ENCODE measurements at places on chromosomes 1 and 21. TPM values are rescaled to one million over a fixed set of nuclear protein-coding genes. Genes with fewer than 3 reads are reported as not detected.

DNA sequence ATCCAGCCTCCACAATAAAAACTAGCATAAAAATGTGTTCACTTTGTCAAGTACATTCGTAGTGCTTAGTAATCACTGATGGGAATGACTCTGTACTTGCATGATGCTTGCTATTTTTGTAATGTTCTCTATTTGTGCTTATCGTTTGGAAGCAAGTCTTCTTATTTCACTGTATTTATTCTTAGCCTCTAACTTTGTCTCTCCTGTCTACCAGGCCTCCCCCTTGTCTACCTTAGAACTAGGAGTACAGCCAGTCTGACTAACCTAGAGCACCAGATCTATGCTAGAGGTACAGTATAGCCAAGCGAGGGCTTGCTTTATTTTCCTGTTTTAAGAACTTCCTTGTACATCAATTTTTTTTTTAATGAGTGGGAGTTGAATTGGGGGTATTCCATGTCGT, 108.2 kb downstream of the VPS13D start:
- no peak for DNase-seq

DNA sequence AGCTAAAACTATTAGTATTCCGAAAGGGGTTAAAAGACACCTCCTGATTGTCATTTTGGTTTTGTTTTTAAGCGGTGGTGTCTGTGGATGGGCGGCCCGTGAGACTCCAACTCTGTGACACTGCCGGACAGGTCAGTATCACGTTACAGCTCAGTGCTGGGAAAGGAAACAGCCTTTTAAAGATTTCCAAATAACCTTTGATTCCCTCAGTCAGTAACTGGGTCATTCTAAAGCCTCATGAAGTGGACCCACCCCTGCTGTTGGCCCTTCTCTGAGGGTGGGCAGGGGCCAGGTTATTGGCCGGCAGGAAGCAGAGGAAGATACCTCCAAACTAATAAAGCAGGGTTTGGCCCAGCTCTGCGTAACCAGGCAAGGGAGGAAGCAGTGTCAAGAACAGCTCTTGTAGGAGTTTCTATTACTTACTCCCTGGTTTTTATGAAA, 2.3 kb downstream of the RHOU start:
- no peak for DNase-seq

FAM163A gene
- total RNA-seq: not detected

GRCh38 chr1:87712261-87713010, 383.8 kb downstream of the LMO4 start:
- no peak for DNase-seq

SYT2 gene
- total RNA-seq: not detected

- DNase-seq: no peak
These were observed 27.0 kb upstream of the DYRK1A start for GRCh38 chr21:37339552-37339939.

GRCh38 chr1:69929308-69930057, 275.9 kb downstream of the LRRC40 start:
- DNase-seq: no peak

AMY1B gene
- not detected for total RNA-seq

DNA sequence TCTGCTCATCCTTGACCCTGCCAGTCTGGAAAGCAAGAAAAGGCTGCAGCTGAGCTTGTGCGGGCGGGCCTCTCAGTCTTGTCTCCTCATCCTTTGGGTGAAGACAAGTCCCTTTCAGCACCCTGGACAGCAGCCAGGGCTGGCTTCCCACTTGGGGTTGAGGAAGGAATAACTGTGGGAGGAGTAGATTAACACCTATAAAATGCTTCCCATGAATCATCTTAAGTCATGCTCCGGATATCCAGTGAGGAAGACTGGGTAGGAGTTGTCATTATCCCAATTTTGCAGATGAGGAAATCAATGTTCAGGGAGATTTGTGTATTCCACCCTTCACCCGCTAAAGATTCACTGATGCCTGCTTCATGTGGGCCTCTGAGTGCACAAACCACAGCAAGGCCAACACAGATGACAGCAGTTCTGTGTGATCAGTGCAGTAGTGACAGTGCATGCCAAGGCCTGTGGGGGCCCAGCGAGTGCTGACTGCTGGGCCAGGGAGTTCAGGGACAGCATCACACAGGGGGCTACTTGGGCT, 20.1 kb upstream of the COL16A1 start:
- peak; percentile 67 for DNase-seq

DNA sequence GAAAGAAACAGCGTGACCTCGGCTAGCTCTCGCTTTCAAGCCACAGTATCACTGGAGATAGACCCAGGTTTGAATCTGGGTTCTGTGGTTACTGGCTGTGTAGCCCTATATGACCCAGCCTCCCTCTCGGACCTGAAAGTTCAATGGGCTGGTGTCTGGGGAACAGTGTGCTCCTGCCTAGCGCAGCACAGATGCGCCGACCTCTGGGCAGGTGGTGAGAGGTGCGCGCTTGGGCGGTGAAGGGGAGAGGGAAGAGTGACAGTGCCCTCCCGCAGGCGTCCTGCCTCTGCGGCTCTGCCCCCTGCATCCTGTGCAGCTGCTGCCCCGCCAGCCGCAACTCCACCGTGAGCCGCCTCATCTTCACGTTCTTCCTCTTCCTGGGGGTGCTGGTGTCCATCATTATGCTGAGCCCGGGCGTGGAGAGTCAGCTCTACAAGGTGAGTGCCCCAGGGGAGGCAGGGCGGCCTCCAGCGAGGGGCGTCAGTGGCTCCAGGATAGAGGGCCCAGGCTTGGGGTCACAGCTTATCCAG, 10.5 kb downstream of the SERINC2 start:
- DNase-seq: no peak

DNA sequence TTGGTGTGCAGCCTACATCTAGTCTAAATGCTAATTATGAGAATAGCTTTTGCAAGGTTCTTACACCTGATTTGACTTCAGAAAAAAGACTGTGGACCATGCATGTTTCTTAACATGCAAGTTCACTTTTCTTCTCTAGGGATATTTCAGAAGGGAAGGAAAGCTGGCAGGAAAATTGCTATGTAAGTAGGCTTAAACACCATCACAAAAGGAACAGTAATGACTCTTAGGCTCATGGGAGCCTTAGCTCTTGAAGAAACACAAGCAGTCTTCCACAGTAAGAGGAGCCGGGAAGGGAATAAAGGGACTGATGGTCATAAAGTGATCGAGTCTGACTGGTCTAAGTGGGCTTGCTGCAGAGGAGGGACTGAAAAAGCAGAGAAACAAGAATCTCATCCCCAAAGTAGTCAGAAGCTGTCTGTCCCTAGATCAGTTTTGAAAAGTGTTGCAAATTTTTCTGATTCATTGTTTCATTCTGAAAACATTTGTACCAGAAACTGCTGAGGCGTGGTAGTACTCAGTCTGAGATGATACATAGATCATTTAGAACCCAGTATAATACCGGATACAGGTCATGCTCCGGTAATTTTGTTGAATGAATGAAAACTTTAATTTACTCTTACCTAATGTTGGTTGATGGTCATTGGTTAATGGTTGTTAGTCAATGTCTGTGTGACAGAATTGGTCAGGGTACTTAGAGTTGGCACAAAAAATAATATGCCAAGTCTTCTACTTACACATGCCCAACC, 40.9 kb downstream of the SMYD2 start:
- no peak for DNase-seq

DNA sequence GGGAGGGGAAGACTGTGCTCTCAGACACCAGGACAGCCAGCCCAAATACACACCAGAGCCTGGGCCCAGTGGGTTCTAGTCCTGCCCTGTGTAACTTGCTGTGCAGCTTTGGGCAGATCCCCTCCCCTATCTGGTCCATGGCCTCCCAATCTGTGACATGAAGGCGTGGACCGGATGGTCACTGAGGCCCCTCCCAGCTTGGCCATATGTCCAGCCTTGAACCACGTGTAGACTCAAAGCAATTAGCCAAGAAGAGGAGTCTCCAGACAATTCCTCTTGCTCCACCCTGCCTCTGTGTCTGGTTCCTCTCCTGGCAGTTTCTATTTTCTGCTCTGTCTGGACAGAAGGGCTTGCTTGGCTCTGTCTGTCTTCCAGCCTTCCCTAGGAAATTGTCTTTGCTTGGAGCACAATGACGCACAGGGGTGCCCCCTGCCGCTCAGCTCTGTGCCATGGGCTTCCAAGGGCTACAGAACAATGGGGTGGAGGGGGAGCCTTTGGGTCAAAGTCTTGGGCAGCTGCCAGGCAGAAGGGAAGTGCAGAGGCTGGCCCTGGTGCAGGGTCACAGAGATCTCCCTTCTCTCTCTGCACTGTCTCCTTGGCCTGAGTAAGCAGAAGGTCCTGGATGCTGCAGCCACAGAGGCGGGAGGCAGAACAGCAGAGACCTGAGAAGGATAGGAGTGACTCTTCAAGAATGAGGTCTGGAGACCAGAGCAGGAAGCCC, 66.1 kb downstream of the TENT5C start:
- no peak for DNase-seq

WNT9A gene
- total RNA-seq: 0.21 TPM

DNA sequence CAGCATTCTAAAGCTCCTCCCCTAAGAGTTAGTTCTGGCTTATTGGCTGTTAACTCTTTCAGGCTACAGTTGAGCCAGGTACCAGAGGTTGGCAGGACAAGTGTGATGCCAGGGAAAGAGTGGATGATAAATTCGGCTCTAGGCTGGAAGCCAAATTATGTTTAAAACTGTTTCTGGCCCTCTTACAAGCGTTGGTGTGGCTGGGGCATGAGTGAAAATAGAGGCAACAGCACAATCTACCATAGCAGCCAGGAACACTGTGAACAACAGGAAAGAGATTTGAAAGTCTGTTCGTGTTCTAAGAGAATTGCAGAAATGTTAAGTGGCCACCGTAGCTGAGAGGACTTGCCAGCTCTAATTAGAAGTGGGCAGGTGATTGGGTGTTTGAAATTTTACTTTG, 84.2 kb downstream of the CDC7 start:
- DNase-seq: no peak

SHISA4 gene
- 42.7 TPM for total RNA-seq

GJB3 gene
- total RNA-seq: not detected

NAXE gene
- 76.9 TPM for total RNA-seq

GRCh38 chr1:7688659-7689058, 82.4 kb upstream of the VAMP3 start:
- no peak for DNase-seq

LCE6A gene
- not detected for total RNA-seq

DNA sequence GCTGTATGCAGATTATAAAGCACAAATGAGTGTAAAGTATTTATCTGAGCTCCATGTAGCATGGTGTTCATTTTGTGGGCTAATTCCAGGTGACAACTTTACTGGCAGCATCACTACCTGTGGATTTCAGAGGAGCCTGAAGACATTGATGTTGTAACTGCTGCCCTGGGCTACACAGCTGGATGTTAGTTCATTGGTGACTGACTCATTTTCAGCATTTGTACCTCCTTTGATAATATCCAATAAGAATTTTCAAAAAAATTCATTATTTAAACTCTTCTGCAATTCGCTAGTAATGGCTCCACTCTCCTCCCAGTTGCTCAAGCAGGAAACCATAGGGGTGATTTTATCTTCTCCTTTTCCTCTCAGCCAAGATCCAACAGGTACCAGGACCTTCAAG, 37.3 kb upstream of the HSD3B1 start:
- DNase-seq: no peak

DNA sequence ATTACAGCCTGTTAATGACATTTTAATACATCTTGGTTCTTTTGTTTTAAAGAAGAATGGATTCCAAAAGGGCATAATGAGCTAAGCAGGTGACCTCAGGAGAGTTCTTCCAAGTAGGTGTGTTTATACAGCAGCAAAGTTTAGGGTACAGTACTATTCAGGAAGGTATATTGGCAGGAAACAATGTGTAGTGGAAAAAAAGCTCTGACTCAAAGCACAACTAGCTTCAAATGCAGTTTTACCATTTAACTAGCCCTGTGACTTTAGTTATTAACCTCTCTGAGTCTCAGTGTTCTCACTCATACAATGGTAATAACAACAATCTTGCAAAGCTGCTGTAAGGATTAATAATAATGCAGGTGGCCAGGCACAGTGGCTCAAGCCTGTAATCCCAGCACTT, 29.9 kb downstream of the FAF1 start:
- no peak for DNase-seq

- no peak for DNase-seq
These were observed 57.2 kb downstream of the EPHB2 start for GRCh38 chr1:22767852-22768251.

- DNase-seq: no peak
These were observed 12.1 kb upstream of the EPHX4 start for GRCh38 chr1:92017656-92018055.

CDC7 gene
- total RNA-seq: 8.7 TPM

- no peak for DNase-seq
These were observed 42.2 kb upstream of the POU3F1 start for GRCh38 chr1:38088791-38089190.

DNA sequence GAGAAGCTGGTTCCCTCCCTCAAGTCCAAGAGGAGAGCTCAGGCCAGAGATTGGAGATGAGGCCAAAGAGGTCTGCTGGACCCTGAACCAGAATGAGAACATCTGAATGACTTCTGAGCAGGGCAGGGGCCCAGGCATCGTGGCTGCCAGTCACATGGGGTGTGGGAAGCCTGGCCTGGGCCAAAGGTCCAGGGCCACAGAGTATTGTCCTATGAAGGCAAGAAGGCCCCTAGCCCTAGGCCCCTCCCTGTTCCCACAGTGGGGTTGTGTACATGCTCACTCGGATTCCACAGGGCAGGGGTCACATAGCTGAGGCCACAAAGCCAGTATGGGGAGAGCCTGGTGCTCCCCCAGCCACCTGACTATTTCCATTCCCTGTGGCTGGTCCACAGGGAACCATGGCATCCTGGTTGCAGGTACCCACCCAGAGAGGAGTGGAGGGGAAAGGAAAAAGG, 18.5 kb upstream of the SLC1A7 start:
- DNase-seq: no peak

DNA sequence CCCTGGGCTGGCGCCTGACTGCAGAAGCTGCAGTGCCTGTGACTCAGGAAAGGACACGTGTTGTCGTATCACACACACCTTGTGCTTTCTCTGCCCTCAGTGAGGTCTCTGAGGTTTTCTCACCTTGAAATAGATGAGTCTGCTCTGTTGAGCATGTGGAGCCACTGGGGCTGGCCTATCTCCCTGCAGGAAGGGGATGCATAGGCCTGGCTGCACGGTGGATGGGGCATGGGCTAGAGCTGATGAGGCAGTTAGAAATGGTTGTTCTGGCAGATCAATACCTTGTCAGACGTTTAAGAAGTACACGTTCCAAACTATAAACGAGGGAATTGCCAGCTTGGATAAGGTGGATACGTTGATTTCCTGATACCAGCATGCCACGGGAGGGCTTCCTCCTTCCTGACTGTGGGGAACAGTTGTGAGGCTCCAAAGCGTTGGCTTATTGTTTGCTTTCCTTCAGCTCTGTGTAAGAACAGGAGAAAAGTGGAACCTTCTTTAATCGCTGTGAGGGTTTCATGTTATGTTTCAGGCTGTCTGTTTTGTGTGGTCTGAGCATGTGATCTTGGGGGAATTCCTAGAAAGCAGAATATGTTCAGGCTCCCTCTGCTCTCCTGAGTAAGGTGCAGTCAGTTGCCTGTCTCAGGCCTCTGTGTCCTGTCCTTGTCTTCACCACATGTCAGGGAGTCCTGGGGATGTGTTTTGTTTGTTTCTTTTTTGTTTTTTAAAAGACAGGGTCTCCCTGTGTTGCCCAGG, 44.8 kb downstream of the PCNT start:
- no peak for DNase-seq

GRCh38 chr1:156812293-156812990, 4.2 kb downstream of the SH2D2A start:
- no peak for DNase-seq

Measured in HFFc6 (cell line).